ENCODE measurements at places on chromosomes 7 and 10. TPM values are rescaled to one million over a fixed set of nuclear protein-coding genes. Genes with fewer than 3 reads are reported as not detected.

Gene CLCN1
- not detected for total RNA-seq

Gene CPA2
- total RNA-seq: not detected

Gene RHOBTB1
- total RNA-seq: 5.9 TPM

Gene ZNF804B
- not detected for total RNA-seq

Gene BLNK
- total RNA-seq: not detected

Gene ANKRD61
- total RNA-seq: 0.37 TPM

Gene DNA2
- total RNA-seq: 12.2 TPM

Gene DYDC2
- total RNA-seq: 0.53 TPM

Gene ANKRD30A
- not detected for total RNA-seq

Gene TACR2
- not detected for total RNA-seq

Gene HOXA3
- total RNA-seq: not detected

Gene LIPJ
- total RNA-seq: not detected

Gene CXCL12
- total RNA-seq: not detected
